ENCODE measurements at places on chromosomes 13 and 19.

- DNase-seq, result peak; percentile 61
Measured at GRCh38 chr19:11382898-11383705, 1.0 kb downstream of the EPOR start.

DNA sequence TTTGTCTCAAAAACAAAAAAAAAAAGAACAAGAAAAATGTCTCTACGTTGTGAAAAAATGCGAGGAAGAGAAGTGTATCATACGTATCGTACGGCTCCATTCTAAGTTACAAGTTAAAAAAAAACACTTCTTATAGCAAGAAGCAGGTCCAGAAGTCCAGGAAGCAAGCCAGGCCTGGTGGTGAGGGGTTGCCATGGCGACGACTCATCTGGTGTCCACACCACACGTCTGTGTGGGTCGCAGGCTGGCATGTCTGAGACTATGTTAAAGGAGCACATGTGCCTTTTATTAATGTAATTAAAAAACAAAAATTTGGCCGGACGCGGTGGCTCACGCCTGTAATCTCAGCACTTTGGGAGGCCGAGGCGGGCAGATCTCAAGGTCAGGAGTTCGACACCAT is 5.9 kb downstream of the MED16 start:
- peak; percentile 55 for DNase-seq

DNA sequence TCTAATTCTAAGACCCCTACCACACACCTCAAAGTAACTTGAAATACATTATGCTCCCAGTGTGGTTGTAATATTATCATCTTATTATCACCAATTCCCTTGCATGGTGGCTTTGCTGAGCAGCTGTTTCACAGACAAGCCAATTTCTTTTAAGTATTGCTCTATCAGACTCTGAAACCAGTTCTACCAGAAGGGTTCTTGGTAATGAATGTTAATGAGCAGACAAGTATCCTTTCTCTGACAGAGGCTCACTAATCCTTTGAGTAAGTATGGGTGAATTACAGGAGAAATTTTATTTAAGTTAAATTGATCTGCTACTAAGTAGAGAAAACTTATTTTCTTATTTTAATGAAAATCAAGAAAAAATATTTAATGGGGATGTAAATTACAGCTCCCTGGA is 326.0 kb downstream of the GPC6 start:
- no peak for DNase-seq

DNA sequence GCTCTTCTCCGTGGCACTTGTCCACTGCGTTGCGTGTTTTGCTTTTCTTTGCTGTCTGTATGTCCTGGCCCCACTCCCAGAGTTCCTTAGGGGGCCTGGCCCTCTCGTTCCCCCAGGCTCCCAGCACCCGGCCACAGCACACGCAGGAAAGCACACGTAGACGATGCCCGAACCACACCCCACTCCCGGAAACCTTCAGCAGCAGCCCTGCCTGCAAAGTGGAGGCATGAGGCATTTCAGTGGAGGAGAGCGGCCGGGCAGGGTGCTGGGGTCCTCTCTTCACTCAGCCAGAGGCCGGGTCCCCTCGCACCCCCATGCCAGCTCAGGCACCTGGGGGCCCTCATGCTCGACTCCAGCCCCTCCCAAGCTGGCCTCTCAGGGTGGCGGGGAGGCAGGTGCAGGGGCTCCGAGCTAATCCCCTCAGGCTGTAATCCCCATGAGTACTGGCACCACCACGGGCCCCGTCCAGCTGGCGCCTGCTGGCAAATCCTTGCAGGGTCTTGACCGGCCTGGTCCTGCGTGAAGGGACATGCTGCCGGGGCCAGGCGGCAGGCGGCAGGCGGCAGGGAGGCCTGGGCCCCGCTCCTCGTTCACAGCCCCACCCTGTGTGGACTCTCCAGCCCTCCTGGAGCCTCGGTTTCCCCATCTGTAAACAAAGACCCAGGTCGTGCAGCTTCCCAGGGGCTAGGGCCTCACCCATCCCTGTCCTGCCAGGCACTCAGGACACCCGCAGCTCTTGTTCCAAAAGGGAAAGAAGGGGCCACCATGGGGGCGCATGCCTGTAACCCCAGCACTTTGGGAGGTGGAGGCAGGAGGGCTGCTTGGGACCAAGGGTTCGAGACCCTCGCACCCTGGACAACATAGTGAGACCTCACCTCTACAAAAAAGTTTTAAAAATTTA is 7.0 kb downstream of the PIP5K1C start:
- no peak for DNase-seq

DNA sequence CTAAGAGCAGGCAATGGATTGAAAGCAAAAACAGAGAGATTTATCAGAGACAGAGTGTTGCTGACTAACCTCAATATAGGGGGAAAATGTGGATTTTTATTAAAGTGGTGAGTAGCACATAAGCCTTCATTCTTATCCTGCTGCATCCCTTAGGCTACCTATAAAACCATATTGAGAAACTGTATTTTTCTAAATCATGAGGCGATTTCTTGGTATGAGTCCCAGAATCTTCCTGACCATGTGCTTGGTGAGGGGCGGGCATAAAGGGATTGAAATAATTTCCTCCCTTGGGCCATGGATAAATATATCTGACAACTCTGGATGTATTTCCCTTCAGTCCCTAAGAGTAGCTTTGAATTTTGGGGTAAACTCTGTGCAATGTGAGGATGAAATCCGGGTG is 72.8 kb downstream of the EFNB2 start:
- no peak for DNase-seq

DNA sequence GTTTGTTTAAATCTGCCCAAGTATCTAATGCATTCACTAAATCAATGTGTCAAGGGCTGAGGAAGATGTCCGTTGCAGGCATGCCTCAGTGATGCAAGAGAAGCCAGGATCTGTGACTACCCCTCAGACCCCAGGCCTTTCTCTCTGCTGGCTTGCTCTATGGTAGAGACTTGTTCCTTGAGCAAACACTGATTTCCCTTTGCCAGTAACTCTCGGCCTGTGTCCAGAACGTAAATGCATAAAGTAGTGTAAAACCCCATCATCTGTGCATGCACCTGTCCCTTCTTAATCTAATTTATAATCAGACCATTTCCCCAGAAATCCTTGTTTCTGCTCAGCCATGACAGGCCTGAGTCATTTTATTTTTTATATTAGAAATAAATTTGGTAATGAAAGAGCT is 28.7 kb upstream of the FRY start:
- DNase-seq, result no peak

DNA sequence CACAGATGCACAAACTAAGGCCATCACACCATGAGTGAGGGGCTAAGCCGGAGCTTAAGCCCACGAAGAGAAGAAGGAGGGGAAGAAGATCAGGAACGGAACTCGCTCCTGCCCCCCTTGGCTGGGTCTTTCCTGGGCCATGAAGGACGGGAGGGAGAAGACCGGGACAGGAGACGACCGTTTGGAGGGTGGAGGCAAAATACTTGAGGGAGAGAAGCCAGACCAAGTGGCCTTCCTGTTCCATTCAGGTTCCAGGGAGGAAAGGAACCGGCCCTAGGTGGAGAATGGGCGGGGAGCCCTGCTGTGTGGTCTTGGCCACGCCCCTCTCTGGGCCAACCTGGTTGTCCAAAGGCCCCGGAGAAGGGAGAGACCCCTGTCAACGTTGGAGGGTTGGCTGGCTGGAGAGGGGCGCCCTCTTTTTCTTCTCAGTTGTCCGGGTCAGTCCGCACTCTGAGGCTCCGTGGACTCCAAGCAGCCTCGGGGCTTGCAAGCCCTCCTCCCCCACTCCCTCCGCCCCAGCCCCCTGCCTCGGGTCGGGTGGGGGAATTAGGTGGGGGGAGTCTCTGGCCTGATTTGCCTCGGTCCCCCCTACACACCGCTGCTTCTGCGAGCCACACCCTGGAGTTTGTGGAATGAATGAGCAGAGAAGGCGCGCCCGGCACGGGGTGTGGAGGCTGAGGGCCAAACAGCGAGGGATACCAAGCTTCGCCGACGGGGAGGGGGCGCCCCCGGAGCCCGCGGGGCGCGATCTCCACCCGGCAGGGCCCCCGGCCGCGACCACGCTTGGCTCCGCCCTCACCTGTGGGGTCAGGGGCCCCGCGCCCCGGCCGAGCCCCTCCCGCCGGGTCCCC is 757 bp downstream of the FBN3 start:
- DNase-seq, result peak; percentile 29

DNA sequence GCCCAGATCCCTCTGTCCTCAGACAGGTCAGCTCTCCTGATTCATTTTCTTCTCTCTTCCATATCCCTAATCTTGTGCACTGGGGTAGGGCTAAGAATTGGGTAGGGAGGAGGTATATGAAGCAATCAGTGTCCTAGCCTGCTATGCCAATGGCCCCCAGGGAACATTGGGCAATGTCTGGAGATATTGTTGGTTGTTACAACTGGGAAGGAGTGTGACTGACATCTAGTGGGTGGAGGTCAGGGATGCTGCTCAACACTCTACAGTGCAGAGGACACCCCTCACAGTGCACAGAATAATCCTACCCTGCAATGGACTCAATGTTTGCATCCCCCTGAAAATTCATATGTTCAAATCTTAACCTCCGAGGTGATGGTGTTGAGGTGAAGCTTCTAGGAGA is 57.5 kb downstream of the CPAMD8 start:
- DNase-seq, result no peak

DNA sequence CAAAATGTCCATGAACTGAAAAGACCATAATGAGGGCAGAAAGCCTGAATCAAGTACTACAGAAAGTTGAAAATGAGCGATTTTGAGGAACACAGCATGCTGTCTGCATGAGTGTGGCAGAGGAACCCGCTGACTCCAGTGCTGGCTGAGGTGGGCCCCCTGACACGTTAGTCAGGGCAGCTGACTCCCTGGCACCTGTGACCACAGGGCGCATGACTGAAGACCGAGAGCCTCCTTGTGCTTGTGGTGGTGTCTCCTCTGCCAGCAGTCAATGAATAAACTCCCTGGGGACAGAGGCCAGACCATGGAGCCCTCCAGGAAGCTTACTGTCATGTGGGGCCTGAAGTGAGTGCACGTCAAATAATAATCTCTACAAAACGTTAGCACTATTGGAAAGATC is 38.4 kb upstream of the VSTM2B start:
- DNase-seq, result peak; percentile 3

GRCh38 chr13:112170823-112171569 is 104.0 kb downstream of the SOX1 start:
- DNase-seq, result no peak

- DNase-seq, result no peak
Measured at GRCh38 chr19:58395220-58395978, at the start of gene RNF225. Gene RNF225 (plus strand): TSS chr19:58395656. CDS start chr19:58396090, 434 bp downstream.

DNA sequence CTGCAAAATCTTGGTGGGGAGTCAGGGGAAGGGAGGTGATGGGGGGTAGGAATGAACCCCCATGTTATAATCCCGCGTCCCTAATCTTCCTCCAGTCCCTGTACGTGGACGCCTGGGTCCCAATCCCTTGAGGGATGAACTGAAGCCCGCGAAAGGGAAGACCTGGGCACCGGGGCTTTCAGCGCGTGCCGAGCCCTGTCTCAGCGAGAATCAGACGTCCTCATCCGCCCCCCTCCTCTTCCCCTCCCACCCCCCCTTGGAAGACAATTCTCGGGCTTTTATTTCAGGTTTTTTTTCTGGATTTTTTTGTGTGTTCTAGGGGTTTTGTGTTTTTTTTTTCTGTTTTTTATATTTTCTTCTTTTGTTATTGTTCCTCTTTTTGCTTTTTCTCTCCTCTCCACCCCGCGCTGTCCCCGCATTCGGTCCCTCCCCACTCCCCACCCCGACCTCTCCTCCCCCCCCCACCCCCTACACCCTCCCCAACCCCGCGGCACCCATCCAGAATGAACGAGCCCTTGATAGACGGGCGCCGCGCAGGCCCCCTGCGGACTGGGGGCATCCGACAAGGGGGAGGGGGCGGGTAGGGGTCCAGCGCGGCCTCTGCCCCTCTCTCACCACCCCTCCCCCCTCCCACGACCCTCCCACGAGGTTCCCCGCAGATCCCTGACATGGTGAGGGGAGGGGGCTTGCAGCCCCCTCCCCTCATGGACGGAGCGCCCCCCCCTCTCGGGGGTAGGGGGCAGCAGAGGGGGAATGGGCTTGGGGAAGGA is 10.3 kb downstream of the C19orf81 start:
- DNase-seq, result no peak

GRCh38 chr13:34847766-34848165 is 94.3 kb upstream of the NBEA start:
- DNase-seq, result no peak

DNA sequence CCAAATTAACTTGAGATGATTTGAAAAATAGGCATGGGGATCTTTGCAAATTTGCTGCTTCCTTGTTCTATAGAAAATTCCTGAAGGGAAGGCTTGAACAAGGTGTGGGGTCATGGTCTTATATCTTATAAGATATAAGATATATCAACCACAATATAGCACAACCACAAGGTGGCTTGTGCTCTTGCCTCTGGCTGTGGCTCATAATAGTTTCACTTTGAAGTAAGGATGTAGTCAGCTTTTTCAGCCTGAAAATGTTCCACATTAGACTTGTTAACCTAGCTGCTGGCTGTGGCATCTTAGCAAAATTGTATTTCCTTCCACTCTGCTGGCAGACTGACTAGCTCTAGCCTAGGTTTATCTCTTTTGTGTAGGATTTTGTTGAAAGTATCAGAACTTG is 169.7 kb downstream of the KLF5 start:
- DNase-seq, result no peak

GRCh38 chr19:14400951-14401431 is 18.1 kb downstream of the DDX39A start:
- DNase-seq, result no peak

DNA sequence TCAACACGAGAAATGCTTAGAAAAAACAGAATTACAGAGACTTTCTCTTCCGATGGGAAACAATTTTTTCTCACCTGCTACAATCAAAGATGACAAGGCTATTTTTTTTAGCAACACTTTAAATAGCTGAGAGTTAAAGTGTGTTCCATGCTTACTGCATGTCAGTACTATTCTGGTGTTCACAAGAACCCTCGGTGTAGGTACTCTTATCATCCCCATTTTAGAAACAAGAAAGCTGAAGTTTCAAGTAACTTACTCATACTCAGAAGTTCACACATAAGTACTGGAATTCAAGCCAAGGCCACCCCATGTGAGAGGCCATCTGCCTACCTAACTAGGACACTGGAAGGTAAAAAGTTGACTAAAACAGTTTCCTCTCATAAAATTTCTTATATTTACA is 9.0 kb upstream of the TNFRSF19 start:
- DNase-seq, result no peak

GRCh38 chr13:27744801-27745200 is 47.5 kb upstream of the GSX1 start:
- no peak for DNase-seq

GRCh38 chr13:110915874-110916206 is 971 bp upstream of the ANKRD10 start:
- no peak for DNase-seq

DNA sequence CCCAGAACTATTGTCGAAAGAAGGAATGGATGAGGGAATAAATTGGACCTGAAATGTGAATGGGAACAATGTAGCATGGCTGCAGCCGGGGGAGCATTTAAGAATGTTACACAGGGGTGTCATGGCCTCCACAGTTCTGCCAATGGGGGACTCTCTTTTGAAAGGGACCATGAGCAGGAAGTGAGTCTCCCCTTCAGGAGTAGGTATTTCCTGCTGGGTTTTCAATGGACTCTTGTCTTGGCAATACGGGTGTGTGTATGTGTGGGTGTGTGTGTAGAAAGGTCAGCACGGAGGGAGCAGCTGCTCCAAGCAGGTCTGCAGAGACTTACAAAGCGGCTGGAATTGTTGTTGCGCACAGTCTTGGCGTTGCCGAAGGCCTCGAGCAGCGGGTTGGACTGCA is 24.4 kb downstream of the MYO1F start:
- no peak for DNase-seq

GRCh38 chr13:83498481-83499190 is 383.6 kb downstream of the SLITRK1 start:
- DNase-seq, result peak; percentile 8
